ENCODE measurements at places on chromosomes 12 and 14.

- no peak for DNase-seq
These were observed 140.6 kb upstream of the PELI2 start for GRCh38 chr14:55977392-55978150.

DNA sequence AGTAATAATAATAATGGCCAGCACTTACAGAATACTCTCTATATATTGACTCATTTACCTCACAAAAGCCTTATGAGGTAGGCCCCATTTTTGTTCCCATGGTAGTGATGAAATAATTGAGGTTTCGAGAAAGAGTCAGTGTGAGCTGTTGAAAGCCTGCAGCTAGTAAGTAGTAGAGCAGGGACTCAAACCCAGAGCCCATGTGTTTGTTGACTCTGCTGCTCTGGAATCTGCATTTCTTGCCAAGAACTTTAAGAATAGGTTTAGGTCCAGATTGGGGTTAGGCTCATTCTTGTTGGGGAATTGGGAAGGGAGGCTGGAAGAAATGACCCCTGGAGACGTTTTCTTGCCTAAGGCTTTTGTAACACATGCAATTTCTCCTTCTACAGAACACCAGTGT is 27.9 kb downstream of the DYRK4 start:
- DNase-seq = no peak

- DNase-seq = no peak
These were observed 8.6 kb upstream of the NID2 start for GRCh38 chr14:52077256-52077979.

DNA sequence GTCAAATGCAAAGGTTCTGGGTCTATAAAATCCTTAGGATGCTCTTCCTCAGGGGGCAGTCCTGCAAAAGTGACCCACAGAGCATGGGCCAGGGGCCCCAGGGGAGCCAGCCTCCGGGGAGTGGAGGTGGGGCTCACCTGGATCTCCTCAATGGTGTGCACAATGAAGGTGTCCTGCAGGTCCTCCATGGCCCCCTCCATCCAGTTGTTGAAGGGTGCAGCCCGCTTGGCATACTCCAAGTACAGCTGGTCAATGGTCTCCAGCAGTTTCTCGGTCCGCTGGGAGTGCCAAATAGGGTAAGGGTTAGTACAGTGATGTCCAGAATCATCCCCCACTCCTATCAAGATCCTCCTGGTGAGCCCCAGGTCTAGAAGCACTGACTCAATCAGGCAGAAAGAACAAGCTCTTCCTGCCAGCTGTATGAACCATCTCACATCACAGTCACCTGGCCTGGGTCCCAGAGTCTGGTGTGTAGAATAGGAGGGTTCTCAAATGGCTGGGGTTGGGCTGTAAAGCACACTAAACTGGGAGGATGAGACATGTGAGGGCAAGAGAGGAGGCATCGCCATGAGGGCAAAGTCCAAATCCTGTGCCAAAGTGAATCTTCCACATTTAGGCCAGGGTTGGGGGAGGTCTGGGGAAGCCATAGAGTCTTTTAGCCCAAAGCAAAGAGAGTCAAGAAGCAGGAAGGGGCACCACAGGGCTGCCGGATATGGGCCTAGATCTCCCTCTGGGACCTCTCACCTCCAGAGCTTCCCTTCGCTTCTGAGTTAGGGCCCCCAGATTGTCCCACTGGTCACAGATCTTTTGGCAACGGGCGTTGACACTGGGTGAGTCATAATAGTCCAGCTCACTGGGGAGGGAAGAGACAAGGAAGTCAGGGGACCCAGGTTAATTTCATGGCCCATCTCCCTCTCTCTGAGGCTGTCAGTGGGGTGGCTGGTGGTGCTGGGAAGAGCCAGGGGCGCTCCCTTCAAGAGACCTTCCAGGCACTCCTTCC is 91.5 kb upstream of the ZFP36L1 start:
- no peak for DNase-seq

DNA sequence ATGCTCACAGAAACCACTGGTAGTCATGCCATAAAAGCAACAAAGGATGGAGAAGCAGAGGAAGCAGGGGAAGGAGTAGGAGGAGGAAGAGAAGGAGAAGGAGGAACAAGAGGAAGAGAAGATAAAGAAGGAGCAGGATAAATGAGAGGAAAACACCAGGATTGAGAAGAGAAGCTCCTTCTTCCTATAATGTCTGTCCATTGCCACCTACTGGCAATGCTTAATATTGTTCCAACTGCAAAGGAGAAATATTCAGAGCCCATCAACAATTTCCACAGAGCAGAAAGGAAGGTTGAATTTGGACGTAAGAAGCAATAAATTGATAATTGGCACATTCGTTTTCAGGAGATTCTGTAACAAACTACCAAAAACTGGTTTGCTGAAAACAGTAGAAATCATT is 898.4 kb downstream of the SLC16A7 start:
- peak; percentile 1 for DNase-seq

DNA sequence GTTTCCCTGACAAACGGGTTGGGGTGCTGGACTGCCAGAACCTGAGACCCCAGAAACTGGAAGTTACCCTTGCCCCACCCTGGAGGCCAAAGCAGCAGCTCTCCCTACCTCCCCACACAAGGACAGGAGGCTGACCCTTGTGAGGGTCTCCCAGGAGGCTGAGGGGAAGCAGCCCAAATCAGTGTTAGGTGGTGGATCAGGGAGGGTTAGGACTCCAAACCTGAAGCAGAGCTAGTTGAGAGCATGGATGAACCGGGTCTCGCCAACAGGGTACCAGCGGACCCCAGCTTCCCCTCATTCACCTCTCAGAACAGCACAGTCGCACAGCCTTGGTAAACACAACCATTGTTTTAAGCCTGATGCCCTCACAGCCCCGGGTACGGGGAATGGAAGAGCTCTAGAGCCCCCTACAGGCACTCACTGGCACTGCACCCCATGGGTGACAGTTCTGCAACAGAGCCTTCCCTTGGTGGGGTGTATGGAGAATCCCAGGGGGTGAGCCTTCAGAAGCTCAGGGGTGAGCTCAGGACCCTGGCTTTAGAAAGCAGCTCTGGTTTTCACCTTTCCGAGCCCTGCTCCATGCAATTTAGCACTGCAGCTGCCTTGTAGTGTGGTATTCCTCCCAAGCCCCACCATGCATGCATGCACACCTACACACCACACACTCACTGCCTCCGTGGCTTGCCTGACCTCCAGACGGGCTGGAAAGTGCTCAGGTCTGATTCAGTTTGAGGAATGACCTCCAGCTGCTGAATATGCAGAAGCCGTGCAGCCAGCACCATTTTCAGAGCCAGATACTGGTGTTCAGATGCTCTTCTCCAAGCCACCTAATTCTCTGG is 11.2 kb downstream of the ESRRB start:
- peak; percentile 80 for DNase-seq

GRCh38 chr12:663293-663871 is at the start of gene NINJ2:
Gene NINJ2, minus strand, starts transcription at chr12:663445. Its CDS starts 85 bp downstream, at chr12:663360.
- no peak for DNase-seq

- no peak for DNase-seq
These were observed 85.5 kb downstream of the STON2 start for GRCh38 chr14:81314443-81315175.

GRCh38 chr14:92914087-92914656 is 8.8 kb upstream of the CHGA start:
- peak; percentile 39 for DNase-seq
